ENCODE measurements at places on chromosomes 6 and 20.

DNA sequence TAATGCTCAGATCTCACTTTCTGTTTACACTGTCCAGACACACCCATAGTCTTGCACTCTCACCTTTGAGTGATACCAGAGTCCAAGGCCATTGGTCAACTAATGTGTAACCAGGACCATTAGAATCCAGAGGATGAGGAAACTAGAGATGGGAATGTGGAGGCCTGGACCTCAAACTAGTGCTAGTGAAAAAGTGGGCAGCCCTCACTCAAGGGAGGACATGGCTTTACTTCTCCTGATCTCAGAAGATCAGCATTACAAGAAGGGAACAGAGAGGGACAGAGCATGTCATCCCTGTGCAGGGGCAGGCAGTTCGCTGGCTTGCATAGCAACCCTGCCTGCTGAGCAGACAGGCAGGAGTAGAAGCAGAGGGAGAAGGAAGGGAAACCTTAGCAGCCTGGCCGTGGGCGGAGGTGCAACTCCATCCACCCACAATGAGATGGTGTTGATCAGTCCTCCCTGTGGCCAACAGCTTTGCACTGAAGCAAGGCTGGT, 22.6 kb upstream of the XRN2 start:
- DNase-seq = no peak

DNA sequence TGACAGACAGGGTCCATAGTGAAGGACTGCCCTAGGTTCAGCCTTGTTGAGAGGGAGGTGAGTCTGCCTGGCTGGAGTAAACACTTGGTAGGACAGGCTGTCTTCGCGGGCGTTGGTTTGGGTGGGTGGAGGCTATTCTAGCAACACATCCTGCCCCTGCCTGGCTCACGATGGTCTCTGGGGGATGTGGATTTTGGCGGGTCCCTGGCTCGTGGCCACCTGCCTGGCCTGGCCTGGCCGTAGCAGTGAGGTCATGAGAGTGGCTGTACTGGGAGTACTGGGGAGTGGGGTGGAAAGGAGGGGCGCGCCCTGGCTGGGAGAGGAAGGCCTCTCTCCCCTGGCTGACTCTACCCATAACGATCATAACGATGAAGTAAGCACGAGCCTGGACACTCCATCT, 30.2 kb upstream of the MRPS18A start:
- DNase-seq = no peak

DNA sequence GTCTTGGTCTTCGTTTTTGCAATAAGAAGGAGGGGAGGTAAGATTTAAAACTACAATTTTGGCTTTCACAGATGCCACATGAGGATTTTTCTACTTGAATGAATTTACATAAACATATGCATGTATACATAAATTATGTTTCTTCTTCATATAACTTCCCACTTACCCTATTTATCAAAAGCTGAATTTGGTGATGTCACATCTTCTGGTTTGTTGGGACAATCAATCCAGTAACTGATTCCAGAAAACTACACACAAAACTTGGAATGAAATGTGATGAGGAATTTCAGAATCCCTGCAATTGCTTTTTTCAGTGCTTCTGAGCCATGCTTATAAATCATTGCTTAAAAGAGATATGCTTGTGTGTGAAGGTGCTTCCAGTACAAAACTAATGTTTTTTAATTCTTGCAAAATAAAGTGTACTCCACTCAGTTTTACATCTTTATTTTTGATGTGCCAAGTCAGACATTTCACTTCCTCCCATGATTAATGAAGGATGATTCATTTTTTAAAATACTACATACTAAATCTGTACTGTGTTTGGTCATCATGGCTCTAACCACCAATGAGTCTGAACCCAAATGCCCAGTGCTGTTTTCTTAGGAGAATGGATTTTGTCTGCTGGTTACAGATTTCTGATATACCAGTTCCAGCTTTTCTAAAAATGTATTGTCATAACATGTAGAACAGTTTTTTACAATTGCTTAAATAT, 32.1 kb upstream of the RIN2 start:
- DNase-seq = no peak

GRCh38 chr6:7617801-7618764, 28.1 kb downstream of the SNRNP48 start:
- peak; percentile 4 for DNase-seq

- peak; percentile 28 for DNase-seq
These were observed 42.6 kb upstream of the SUPT3H start for GRCh38 chr6:45420083-45420908.

DNA sequence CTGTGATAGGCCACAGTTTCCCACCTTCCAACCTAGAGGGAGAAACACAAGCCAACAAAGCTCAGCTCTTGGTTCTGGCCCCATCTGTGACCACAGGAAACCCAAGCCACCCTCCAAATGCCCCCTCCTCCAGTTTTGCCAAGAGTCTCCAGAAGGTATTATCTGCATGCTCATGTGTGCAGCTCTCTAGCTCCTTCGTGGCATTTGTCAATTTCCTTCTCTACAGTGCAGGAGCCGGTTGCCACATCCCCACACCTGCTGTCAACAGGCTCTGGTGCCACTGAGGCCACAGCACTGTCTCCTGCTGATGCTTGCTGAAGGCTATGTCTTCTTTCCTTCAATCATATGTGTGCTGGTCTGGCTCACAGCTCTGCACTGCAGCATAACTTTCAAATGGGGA, 177.2 kb downstream of the CLIC5 start:
- no peak for DNase-seq

GRCh38 chr6:91278416-91278815, 691.5 kb upstream of the MAP3K7 start:
- no peak for DNase-seq

DNA sequence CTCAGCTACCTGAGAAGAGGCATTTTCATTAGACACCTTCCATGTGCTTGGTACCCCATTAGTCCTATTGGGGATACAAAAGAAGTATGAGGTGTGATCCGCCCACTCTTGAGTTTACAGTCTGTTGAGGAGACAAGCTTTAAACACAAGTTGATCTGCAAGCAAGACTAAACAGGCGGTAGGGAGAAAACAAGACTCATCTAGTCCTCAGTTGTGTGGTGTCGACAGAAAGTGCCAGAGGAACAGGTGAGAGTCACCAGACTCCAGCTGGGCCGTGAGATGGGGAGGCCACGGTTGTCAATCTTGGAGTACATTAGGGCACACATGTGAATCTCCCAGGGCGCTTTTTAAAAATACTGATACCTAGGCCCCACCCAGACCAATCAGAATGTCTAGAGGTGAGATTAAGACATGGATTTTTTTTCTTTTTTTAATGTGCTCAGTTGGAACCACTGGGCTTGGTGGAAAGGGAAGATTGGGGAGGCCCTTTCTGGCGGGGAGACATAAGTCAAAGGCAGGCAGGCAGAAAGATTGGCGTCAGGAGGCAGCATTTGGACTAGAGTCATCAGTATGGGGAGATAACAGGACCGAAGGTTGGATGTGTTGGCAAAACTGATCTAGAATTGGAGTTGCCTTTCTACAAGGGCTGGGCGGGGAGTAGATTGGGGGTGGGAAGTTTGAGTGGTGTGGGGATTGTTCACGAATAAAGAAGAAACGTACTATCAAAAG, 10.4 kb downstream of the E2F3 start:
- DNase-seq = no peak

- DNase-seq = no peak
These were observed 164.5 kb downstream of the CD83 start for GRCh38 chr6:14281811-14282660.

GRCh38 chr20:18506744-18507143, 996 bp upstream of the SEC23B start:
- no peak for DNase-seq

DNA sequence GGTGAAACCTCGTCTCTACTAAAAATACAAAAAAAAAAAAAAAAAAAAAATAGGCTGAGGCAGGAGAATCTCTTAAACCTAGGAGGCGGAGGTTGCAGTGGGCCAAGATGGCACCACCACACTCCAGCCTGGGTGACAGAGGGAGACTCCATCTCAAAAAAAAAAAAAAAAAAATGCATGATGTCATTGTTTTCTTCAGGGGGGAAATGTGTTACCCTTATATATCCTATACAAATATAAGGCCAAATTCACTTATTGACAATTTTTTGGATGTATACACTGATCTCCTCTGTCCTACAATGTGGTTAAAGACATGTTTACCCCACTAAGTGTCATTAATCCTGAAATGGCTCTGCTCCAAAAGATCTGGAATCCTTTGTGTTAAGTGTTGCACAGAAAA, 73.1 kb downstream of the TPBG start:
- no peak for DNase-seq

DNA sequence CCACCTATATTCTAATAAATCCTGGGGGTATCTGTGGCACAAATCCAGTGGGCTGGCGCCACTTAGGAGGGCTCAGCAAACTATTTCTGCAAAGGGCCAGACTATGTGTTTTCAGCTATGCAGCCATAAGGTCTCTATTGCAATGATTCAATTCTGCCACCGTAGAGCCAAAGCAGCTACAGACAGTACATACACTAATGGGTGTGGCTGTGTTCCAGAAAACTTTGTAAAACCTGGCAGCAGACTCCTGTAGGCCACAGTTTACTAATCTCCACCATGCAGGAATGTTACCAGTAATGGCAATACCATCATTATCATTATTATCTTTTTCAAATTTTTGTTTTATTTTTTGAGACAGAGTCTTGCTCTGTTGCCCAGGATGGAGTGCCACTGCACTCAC, 65.7 kb downstream of the SULF2 start:
- no peak for DNase-seq

- no peak for DNase-seq
These were observed 43.5 kb upstream of the SLCO4A1 start for GRCh38 chr20:62598761-62599194.

- DNase-seq = no peak
These were observed 102.6 kb upstream of the ZFP64 start for GRCh38 chr20:52294106-52294628.

DNA sequence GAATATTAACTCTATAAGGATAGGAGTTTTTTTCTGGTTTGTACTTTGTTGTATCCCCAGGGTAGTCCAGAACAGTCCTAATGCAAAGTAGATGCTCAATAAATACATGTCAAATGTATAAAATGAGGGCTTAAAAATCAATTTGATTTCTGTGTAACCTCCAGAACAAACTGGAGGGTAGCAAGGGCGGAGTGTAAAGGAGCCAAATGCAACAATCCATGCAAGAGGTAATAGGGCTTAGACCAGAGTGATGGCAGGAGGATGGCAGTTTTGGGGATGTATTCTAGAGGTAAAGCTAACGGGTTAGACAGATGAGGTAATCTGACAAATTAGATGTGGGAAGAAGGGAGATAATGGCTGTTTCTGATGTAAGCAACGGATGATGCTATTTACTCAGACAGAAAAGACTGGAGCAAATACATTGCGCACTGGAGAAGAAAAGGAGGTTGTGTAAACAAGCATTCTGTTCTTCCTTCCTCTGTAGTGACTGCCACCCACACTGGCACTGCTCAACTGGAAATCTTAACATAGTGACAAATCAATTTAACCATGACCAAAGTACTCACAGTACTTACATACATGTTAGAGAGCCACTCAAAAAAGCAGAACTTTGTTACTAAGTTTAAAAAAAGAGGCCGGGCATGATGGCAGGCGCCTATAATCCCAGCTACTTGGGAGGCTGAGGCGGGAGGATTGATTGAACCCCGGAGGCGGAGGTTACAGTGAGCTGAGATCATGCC, 2.0 kb downstream of the ZNF318 start:
- no peak for DNase-seq

GRCh38 chr6:127279815-127280214, 13.2 kb downstream of the RNF146 start:
- DNase-seq = no peak

DNA sequence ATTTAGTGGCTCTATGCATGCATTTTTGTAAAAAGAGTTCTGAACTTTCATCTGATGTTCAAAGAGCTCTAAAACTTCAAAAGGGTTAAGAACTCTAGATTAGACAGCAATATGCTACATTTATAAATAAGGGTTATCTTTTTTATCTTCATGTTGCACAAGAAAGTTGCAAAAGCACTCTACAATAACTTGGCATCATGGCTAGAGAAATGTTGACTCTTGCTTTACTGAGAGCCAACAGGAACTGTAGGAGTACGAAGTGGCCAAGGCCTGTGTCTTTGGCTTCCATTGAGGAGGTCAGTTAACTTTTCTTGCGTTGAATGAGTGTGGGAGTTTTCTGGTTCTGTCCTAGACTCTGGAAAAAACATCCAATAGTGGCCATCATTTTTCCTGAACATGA, 516.9 kb downstream of the TFAP2B start:
- DNase-seq = no peak

- no peak for DNase-seq
These were observed 128.1 kb downstream of the MYLK4 start for GRCh38 chr6:2622671-2623070.

DNA sequence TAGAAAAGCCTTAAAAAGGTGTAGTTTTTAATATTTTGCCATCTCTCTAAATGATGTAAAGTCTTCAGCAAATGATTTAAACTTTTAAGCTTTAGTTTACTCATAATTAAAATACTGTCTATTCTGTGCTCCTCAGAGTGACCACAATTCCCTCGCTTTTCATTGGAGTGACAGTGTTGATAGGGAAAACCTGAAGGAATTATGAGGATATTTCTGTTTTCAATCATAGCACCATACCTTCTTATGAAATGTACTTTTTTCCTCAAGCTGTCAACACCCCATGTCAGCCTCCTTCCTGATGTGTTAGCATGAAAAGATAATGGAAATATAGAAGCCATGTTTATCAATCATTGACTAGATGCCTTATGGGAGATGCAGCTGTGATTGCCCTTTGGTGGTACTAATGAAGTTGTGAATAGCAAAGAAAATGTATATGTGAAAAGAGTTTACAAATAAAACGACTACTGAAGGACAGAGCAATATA, 145.4 kb upstream of the EYS start:
- DNase-seq = no peak

GRCh38 chr6:134183844-134184243, 131.4 kb upstream of the SLC2A12 start:
- no peak for DNase-seq

DNA sequence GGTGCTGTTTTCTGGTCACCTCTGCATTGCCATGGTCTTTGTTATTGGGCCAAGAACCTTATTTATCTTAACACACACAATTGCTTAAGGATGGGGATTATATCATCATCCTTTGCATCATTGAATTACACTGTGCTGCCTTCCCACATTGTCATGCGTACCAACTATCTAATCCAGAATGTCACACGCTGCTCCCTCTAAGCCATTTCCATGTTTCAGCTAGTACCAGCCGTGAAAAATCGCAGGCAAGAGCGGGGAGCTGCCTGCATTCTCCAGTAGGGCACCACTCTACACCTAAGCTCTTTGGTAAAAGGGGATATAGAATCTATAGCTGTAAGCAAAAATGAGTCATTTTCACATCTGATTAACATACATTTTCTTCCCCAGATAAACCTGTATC, 277.0 kb downstream of the PRL start:
- DNase-seq = no peak

DNA sequence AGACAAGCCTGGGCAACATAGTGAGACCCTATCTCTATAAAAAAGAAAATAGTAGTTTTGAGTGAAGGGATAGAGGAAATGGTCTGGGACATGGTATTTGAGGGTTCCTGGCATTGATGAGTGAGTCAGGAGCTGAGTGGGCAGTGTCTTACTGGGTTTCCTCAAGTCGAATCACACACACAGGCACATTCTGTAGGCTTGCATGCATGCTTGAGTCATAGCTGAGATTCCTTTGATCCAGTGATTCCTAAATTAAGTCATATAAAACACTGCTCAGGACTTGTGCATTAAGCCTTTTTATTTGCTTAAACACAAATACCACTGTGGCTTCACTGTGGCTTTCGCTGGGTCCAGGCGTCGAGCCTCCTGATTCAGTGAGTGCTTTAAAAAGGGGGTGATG, 71.8 kb upstream of the TMEM181 start:
- no peak for DNase-seq
